Kasumi-1 (cell line): ENCODE measurements at places on chromosomes 1 and 21.
A peak's percentile ranks its signal among the peaks of the same experiment; 100 is the strongest.

DNA sequence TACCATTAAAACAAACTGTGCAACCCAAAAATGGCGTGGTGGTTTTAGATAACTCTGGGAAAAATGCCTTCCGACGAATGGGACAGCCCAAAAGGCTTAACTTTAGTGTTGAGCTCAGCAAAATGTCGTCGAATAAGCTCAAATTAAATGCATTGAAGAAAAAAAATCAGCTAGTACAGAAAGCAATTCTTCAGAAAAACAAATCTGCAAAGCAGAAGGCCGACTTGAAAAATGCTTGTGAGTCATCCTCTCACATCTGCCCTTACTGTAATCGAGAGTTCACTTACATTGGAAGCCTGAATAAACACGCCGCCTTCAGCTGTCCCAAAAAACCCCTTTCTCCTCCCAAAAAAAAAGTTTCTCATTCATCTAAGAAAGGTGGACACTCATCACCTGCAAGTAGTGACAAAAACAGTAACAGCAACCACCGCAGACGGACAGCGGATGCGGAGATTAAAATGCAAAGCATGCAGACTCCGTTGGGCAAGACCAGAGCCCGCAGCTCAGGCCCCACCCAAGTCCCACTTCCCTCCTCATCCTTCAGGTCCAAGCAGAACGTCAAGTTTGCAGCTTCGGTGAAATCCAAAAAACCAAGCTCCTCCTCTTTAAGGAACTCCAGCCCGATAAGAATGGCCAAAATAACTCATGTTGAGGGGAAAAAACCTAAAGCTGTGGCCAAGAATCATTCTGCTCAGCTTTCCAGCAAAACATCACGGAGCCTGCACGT lies 82.1 kb downstream of the PRDM2 start:
- DNase-seq, result no peak

- peak; percentile 14 for DNase-seq
Observed at GRCh38 chr21:36065497-36066036, 4.3 kb upstream of the CBR1 start.

DNA sequence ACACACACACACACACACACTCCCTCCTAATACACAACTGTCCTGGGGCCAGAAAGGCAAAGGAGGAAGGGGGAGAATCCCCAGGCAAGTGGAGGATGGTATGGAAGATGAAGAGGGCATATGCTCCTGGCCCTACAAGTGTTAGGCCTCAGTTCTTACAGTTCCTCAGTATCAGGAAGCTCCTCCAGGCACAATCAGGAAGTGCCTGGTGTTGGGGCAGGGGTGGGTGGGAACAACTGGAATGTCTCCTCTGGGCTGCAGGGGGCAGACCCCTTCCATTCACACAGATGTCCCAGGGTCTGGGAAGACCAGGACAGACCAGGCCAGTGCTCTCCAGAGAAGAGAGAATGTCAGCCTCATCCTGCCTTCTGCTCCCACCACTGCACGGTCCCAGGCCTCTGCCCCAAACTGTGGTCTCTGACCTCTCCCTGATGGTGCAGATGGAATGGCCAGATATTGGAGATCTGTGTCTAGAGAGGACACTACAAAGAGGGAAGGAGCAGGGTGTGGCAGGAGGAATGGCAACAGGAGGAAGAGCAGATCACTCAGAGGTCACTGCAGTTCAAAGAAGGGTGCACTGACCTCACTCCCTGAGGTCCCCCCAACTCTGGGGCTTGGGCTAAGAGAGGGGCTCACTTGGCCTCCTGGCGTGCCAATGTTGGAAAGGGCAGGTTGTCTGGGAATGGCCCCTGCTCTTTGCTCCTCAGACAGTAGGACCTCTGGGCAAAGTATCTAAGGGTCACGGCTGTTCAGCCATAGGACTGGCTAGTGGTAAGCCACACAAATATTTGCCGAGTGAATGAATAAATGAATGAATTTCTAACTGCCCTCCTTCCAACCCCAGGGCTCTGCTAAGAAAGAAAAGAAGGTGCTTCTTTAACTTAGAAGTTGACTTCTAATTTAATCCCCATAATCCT lies 2.5 kb upstream of the DENND2D start:
- DNase-seq, result peak; percentile 47

DNA sequence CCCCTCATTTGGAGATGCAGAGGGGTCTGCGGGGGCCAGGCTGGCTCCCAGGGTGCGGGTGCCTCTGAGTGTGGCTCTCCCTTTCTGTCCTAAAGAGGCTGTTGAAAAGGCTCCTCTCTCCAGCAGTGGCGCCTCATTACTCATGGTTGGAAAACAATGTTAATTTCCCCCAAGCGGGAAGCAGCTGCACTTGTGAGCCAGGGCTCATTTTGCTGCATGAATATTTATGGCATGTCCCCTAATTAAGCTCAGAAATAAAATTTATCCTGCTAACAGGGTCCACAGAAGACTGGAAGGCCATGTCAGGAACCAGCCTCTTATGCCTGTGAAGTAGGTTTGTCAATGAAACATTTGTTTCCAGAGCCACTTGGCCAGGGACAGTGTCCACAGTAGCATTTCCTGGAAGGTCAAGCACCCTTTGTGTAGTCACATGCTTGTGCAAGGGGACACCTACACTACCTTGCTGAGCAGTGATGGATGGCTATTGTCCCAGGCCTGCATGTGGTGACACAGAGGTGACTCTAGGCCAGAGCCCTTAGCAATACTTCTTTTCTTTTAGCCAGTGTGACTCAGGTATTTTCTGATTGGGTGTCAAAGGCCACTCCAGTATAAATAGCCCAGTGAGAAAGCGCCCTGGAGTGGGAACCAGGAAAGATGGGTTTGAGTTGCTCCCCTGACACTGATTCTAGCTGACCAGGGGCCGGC lies 259.0 kb downstream of the FOXD2 start:
- DNase-seq, result no peak

- peak; percentile 31 for DNase-seq
Observed at GRCh38 chr1:44067266-44068250, 36.3 kb upstream of the SLC6A9 start.

GRCh38 chr1:226691247-226691646 lies 47.8 kb downstream of the ITPKB start:
- DNase-seq, result no peak

DNA sequence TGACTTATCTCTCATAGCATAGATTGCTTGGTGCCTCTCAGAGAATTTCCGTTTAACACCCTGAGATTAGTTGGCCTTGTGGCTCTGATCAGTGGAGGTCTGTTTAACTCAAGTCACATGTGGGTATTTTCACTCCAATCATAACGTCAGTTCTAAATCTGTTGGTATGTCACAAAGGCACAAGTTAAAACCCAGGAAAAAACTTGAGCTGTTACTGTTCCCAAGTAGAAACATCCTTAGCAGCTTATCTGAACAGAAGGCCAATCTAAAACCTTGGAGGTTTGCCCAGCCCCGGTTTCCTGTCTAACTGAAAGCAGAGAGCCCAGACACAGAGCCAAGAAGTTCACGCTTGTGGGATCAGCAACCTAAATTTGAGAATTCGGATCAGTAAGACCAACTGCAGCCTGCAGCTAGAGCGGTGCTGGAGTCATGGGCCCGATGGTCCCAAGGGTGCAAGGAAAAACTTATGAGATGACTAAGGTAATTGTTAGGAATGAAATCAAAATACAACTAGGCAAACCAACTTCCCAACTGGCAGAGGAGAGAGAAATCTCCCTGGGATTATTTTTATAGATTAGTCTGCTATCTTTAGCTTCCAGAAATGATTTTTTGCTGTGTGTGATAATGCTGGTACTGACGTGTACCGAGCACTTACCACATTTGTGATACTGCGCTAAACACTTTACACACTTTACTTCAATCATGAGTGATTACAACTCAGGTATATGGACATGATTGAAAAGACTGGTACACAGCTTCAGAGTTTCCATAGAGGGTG lies 90.2 kb upstream of the C1orf21 start:
- DNase-seq, result peak; percentile 97

DNA sequence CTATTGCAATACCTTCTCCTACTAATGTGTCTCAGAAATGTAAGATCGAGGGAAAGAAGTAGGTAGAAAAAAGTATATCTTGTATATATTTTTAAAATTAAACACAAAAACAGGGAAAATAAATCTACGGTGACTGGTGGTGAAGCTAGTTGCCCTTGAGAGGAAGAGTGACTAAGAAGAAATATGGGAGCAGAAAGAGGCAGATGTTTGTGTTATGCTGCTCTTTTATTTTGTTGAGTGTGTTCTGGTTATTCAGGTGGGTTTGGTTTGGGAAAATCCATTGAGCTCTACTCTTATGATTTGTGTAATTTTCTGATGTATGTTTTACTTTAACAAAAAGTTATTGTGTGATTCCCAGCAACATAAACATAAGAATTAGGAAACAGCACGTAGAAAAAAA lies 444.9 kb upstream of the B3GALT2 start:
- no peak for DNase-seq

GRCh38 chr1:45304311-45305081 lies 22.2 kb upstream of the HPDL start:
- DNase-seq, result no peak

DNA sequence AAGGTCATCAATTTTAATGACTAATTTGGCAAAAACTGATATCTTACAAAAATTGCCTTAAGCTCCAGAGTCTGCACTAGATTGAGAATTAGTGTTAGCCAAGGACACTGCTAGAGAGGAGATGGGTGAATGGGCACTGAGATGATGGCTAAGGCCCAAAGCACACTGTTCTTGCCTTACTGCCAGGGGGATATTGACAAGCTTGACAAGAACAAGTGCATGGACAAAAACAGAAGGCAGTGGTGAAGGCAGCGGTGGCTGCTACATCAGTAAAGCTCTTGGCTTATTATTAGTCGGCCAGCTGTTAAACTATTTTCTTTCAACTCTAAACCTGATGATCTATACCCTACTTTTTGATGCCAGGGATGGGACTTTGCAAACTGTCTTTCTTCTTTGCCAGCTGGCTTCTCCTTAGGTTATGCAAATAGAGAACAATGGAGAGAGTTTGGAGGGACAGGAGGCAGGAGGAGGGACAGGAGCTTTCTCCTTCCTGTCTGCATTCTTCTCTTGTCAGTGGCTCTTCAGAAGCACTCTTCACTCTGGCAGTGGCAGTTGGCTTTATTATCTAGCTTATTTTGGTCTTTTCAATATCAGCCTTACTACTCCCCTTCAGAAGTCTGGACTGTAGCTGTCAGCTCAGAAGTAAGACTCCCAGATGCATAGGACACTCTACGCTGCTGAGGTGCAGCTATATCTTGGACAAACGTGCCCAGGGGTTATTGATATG lies 853.5 kb upstream of the TMPRSS15 start:
- DNase-seq, result no peak

DNA sequence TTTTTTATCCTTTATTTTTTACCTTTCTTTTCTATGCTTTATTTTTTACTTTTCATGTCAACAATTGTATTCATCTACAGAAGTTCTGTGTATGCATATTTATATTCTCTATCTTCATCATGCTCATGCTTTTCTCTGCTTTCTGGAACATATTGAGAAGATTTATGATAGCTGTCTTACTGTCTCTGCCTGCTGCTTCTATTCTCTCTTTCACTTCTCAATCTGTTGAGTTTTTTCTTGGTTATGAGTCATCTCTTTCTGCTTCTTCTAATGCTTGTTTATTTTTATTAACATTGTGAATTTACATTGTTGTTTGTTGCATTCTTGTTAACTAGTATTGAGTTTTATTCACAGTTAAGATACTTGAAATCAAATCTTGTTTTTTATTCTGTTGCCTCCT lies 22.6 kb downstream of the F5 start:
- no peak for DNase-seq

DNA sequence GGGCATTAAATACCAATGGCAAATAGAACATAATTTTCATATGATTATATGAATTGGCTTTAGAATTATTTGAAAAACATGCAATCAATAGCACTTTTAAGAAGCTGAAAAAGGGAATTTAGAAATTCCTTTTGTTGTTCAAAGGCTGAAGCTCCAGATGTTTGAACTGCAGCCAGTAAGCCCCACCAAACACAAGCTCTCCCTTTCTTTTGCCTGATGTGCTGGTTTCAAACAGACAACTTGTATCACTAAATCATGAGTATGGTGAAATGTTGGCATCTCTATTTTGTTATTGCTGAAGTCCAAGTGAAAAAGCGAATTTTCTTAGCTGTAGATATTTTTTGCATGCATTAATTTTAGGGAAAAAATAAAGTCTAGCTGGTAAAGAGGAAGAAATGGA lies 27.5 kb upstream of the NCAM2 start:
- DNase-seq, result no peak

DNA sequence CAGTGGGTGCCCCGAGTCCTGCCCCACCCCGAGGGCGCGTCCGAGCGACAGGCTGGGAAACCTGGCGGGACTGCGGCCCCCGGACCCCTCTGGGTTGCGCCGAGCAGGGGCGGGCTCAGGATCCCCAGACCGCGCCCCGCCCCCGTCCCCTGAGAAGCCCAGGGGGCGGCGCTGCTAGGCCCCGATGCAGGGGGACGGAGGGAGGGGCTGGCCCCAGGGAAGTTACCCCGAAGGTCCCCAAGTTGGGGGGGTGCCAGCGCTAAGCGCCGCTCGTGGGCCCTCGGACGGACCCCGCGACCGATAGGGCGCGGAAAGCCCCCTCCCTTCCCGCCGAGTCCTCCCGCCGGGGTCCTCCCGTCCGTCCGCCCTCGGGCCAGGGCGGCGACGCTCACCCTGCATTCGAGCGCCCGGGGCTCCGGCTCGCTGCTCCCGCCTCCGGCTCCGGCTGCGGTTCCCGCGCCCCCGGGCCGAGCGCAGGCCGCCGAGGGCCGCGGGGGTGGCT lies 414 bp downstream of the GPR153 start:
- no peak for DNase-seq

- DNase-seq, result no peak
Observed at GRCh38 chr1:67194209-67194863, 28.1 kb downstream of the IL23R start.

DNA sequence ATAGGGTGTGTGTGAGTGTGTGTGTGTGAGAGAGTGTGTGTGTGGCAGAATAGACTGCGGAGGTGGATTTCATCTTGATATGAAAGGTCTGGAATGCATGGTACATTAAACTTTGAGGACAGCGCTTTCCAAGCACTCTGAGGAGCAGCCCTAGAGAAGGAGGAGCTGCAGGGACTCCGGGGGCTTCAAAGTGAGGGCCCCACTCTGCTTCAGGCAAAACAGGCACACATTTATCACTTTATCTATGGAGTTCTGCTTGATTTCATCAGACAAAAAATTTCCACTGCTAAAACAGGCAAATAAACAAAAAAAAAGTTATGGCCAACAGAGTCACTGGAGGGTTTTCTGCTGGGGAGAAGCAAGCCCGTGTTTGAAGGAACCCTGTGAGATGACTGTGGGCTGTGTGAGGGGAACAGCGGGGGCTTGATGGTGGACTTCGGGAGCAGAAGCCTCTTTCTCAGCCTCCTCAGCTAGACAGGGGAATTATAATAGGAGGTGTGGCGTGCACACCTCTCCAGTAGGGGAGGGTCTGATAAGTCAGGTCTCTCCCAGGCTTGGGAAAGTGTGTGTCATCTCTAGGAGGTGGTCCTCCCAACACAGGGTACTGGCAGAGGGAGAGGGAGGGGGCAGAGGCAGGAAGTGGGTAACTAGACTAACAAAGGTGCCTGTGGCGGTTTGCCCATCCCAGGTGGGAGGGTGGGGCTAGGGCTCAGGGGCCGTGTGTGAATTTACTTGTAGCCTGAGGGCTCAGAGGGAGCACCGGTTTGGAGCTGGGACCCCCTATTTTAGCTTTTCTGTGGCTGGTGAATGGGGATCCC lies 18.3 kb upstream of the HDAC1 start:
- DNase-seq, result no peak
